ENCODE measurements at places on chromosomes 6 and 20. TPM values are rescaled to one million over a fixed set of nuclear protein-coding genes. Genes with fewer than 3 reads are reported as not detected.

GSTA3 gene
- total RNA-seq = not detected

HDGFL1 gene
- total RNA-seq = not detected

PHACTR1 gene
- total RNA-seq = 4.2 TPM

ZNF341 gene
- total RNA-seq = 4.0 TPM

BPIFB2 gene
- total RNA-seq = not detected

ZBTB9 gene
- total RNA-seq = 3.3 TPM

MYBL2 gene
- total RNA-seq = 0.11 TPM

TRIM31 gene
- 1.3 TPM for total RNA-seq

BEND6 gene
- total RNA-seq = 1.4 TPM

MAPK14 gene
- 53.2 TPM for total RNA-seq

BANF2 gene
- not detected for total RNA-seq

TULP4 gene
- total RNA-seq = 142 TPM

POM121L2 gene
- total RNA-seq = not detected

- H3K36me3 ChIP-seq = peaks cover 22% of the 10 kb centered on the region
- peaks cover 86% of the 10 kb centered on the region for H3K4me1 ChIP-seq
- H3K27ac ChIP-seq = peak overlapping the region; percentile 95
- no peak for DNase-seq
Measured at GRCh38 chr20:57408131-57408530, 16.9 kb downstream of the RBM38 start.

DNA sequence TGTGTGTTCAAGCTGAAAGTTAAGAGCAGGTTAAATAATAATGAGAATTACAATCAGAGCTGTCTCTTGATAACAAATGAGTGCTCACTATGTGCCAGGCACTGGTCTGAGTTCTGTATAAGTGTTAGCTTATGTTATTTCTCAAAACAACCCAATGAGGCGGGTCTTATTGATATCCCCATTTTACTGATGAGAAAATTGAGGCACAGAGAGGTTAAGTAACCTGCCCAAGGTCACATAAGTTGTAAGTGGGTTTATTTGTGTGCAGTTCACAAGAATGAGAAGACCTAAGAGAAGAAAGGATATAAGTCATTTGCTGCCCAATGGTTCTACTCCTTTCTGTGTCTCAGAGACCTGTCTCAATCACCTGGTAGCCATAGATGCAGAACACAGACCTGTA lies 34.1 kb upstream of the ARMH2 start:
- no peaks in the 10 kb centered on the region for H3K36me3 ChIP-seq
- H3K27me3 ChIP-seq = no peaks in the 10 kb centered on the region
- H3K27ac ChIP-seq = peak overlapping the region; percentile 2
- H3K4me1 ChIP-seq = peaks cover 13% of the 10 kb centered on the region
- H3K4me3 ChIP-seq = no peak overlapping the region
- no peak for DNase-seq

DNA sequence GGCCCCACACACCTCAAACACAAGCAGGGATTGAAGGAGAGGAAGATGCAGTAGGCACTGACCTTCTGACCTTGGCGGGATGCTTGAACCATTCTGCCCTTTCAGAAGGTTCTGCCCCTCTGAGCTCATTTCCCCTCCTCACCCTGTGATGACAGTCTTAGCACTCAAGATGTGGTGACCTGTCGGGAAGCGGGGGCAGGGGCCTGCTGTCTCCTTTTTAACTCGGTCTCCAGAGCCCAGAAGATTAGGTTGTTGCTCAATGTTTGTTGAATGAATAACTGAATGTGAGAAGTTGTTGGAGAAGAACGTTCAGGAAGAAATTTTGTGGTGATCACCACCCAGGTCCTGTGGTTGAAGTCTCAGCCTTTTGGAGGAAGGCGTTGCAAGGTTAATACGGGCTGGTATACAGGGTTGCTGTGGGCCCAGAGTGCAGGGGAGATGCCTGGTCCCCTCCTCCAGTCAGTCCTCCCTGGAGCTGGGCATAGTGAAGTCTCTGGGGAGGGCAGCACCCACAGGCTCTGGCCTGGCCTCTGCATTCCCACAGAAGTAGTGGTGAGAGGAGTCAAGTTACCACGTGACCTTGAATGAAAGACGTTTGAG lies 49.7 kb upstream of the FUCA2 start:
- H3K4me3 ChIP-seq = no peak overlapping the region
- H3K27ac ChIP-seq = no peak overlapping the region
- no peak for DNase-seq
- H3K27me3 ChIP-seq = no peaks in the 10 kb centered on the region
- H3K36me3 ChIP-seq = no peaks in the 10 kb centered on the region

DNA sequence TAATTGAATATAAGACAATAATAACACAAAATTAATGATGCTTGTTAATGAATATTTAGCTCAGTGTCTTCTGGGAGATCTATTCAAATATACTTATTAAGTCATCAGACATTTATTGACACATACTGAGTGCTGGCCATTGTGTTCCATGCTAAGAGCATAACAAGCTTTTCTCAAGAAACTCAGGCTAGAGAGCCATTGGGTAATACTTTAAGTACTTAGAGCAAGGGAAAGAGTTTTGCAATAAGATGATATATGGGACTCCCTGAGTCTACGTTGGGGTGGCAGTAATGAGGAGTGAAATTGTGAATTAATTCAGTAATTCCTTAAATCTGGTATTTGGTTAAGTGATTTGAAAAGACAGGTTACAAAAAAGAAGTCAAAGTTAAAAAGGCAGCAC lies 11.1 kb downstream of the TMEM200A start:
- no peak for DNase-seq
- H3K27ac ChIP-seq = no peak overlapping the region
- H3K4me1 ChIP-seq = no peaks in the 10 kb centered on the region
- no peak overlapping the region for H3K4me3 ChIP-seq
- H3K36me3 ChIP-seq = no peaks in the 10 kb centered on the region

- H3K27ac ChIP-seq = no peak overlapping the region
- H3K4me1 ChIP-seq = no peaks in the 10 kb centered on the region
- peaks cover under 1% of the 10 kb centered on the region for H3K27me3 ChIP-seq
- H3K36me3 ChIP-seq = no peaks in the 10 kb centered on the region
Measured at GRCh38 chr20:24560571-24561491, 91.4 kb downstream of the SYNDIG1 start.

- H3K4me3 ChIP-seq = no peak overlapping the region
- H3K36me3 ChIP-seq = no peaks in the 10 kb centered on the region
- DNase-seq = no peak
- H3K27me3 ChIP-seq = no peaks in the 10 kb centered on the region
- no peak overlapping the region for H3K27ac ChIP-seq
Measured at GRCh38 chr20:1538655-1539054, 18.9 kb downstream of the SIRPD start.

GRCh38 chr6:35505999-35506412 lies 6.7 kb downstream of the TULP1 start:
- no peaks in the 10 kb centered on the region for H3K4me1 ChIP-seq
- no peaks in the 10 kb centered on the region for H3K36me3 ChIP-seq
- H3K27ac ChIP-seq = no peak overlapping the region
- peaks cover 22% of the 10 kb centered on the region for H3K27me3 ChIP-seq
- no peak for DNase-seq

DNA sequence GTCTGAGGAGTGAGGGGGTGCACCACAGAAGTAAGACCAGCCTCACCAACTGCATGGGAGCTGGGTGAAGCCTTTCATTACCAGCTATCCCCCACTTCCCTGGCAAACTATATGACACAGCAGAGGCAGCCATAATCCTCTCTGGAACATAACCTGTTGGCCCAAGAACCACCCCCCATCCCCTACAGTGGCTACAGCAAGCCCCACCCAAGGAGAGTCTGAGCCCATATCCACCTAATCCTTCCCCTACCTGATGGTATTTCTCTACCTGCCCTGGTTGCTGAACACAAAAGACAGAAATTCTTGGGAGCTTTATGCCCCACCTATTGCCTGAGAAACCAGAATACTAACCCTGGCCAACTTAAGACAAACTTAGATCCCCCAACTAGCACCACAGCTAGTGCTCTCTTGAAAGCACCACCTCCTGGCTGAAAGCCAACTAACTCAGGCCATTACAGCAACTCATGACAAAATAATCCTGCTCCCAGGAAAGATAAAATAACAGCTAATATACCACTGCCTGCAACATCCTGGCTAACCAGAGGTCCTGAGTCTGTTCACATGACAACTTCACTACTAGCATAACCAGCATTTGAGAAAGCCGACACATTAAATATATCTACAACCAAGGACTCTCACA lies 11.2 kb downstream of the RNGTT start:
- no peak for DNase-seq
- H3K4me3 ChIP-seq = no peak overlapping the region
- H3K27ac ChIP-seq = no peak overlapping the region
- no peaks in the 10 kb centered on the region for H3K4me1 ChIP-seq
- H3K36me3 ChIP-seq = no peaks in the 10 kb centered on the region
- H3K27me3 ChIP-seq = no peaks in the 10 kb centered on the region

DNA sequence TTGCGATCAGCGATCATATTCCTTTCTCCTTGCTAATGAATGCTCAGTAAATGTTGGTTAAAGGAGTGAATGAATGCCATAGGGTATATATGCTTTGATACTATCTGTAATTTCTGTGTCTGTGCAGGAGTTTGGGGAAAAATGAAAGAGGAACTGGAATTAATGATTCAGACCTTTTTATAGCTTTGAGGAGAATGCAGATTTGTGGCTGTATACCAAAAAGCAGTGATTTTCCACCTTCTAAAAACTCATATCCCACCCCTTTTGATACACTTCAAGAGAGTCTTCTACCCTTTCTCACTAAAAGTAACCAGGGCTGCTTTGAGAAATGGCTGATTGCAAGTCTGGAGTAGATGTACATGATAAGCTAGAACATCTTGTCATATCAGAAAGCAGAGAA lies 26.6 kb upstream of the SUMO4 start:
- DNase-seq = no peak
- H3K27ac ChIP-seq = no peak overlapping the region
- H3K4me1 ChIP-seq = peaks cover 15% of the 10 kb centered on the region
- no peaks in the 10 kb centered on the region for H3K27me3 ChIP-seq
- H3K36me3 ChIP-seq = peaks cover 16% of the 10 kb centered on the region

DNA sequence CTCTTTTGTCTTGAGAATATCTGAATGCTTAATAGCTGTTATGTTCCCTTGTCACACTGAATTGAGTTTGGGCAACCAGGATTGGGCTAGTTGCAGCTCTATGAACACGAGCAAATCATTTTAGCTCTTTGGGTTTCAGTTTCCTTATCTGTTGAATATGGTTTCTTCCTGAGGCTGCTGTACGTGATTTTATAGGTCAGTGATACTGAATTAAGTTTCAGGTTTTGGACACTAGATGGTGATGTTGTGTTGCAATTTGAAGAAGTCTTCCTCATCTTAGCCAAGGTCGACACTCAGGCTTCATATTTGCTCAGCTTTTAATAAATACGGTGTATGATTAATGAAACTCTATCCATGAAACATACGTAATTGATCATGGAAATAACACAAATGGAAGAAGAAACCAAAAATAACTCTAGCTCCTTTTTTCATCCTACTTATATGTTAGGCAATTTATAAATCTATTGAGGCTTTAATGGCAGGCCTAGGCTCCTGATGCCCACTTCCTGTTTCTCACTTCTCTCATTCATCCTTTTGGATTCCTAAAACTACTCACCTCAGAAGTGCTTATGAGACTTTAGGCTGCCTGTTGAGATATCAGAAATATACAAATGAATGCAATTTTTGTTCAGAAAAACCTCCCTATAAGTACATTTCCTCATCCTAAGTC lies 354.1 kb upstream of the MAP3K7 start:
- DNase-seq = no peak
- H3K36me3 ChIP-seq = no peaks in the 10 kb centered on the region
- no peaks in the 10 kb centered on the region for H3K27me3 ChIP-seq
- no peak overlapping the region for H3K4me3 ChIP-seq

DNA sequence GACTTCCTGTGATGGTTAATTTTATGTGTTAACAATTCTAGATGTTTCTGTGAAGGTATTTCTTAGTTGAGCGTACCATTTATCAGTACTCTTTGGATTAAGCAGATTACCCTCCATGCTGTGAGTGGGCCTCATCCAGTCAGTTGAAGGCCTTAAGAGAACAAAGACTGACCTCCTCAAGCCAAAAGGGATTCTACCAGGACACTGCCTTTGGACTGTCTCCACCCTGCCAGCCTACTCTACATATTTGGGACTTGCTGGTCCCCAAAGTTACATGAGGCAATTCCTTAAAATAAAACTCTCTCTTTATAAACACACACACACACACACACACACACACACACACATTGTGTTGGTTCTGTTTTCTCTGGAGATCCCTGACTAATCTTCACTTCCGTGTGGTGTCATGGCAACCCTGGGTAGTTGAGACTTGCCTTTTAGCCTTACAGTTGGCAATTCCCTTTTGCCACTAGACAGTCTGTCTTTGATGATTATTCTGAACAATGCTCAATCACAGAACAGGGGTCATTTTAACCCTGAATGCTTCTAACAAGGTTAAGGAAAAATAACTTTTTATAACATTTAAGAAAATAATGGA lies 32.2 kb downstream of the MRAP2 start:
- no peaks in the 10 kb centered on the region for H3K4me1 ChIP-seq
- no peaks in the 10 kb centered on the region for H3K27me3 ChIP-seq
- no peak overlapping the region for H3K27ac ChIP-seq

GRCh38 chr20:19840111-19840710 lies 82.2 kb downstream of the RIN2 start:
- no peaks in the 10 kb centered on the region for H3K36me3 ChIP-seq
- H3K4me1 ChIP-seq = peaks cover 10% of the 10 kb centered on the region
- no peak for DNase-seq
- H3K27ac ChIP-seq = no peak overlapping the region
- no peaks in the 10 kb centered on the region for H3K27me3 ChIP-seq

DNA sequence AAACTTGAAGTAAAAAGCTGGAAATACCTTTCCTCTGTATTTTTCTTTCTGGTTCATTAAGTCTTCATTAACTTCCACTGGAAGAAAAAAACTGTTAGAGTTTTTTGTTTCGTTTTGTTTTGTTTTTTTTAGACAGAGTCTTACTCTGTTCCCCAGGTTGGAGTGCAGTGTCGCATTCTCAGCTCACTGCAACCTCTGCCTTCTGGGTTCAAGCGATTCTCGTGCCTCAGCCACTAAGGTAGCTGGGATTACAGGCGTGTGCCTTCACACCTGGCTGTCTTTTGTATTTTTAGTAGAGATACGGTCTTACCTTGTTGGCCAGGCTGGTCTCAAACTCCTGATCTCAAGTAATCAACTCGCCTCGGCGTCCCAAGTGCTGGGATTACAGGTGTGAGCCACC lies 14.9 kb downstream of the RPF2 start:
- H3K27me3 ChIP-seq = no peaks in the 10 kb centered on the region
- no peaks in the 10 kb centered on the region for H3K4me1 ChIP-seq
- H3K4me3 ChIP-seq = no peak overlapping the region
- H3K27ac ChIP-seq = no peak overlapping the region
- peaks cover 57% of the 10 kb centered on the region for H3K36me3 ChIP-seq

DNA sequence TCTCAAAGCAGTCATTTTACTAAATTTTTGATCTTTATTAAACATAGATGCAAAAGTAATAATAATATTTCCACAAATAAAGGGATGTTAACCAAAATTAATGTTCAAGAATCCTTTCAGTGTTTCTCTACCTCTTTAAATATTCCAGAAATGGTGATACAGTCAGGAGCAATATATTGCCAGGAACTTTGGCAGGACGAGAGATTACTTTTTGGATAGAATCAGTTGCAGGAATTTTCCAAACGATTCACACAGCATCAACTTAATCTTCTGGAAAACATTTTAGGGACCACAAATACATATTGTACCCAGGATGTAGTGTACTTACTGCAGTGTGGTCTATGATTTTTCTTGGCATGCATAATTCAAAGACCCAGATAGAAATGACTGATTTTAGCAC lies 125.7 kb downstream of the LAMA2 start:
- no peak overlapping the region for H3K27ac ChIP-seq
- peaks cover 8% of the 10 kb centered on the region for H3K4me1 ChIP-seq
- DNase-seq = no peak
- H3K4me3 ChIP-seq = no peak overlapping the region

Measured in esophagus muscularis mucosa (tissue), 4 donors.